Central memory CD8-positive, alpha-beta T cell (primary cell): ENCODE measurements at places on chromosomes 2 and 18.

- no peak for DNase-seq
Measured at GRCh38 chr2:233241803-233242202, 9.7 kb upstream of the ATG16L1 start.

DNA sequence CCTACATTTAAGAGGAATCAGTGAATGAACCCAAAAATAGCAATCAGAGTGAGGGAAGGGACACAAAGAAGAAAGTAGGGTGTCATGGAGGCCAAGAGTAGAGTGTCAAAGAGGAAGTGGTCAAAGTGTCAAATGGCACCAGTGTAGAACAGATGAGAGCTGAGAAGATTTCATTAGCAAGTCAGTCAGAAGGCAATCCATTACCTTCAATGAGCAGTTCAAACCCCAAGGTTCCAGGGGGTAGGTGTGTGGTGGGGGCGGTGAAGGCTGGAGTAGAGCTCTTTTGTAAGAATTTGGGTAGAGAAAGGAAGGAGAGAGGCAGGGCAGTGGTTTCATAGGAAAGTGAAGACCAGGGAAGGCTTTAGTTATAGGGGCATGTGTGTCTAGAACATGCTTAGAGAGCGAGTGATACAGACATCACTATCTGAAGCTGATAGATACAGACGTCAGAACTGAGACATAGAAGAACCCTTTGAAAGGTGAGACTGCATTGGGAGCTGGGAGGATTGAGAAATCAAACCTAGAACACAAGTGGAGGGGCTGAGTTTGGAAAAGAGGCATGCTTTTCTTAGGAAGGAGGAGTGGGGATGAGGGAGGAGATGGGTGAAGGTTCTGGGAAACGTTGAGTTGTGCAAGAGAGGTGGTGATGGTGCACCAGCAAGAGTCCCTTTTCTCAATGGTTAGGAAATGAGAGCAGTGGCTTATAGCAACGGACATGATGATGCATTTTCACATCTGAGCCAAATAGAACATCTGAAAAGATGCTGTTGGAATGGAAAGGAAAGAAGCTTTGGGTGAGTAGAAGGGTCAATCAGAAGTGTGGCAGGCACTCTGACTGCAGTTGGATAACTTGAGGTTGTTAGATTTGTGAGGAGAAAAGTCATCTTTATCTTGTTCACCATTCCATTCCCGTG, 48.9 kb upstream of the IL1RL1 start:
- DNase-seq = no peak

DNA sequence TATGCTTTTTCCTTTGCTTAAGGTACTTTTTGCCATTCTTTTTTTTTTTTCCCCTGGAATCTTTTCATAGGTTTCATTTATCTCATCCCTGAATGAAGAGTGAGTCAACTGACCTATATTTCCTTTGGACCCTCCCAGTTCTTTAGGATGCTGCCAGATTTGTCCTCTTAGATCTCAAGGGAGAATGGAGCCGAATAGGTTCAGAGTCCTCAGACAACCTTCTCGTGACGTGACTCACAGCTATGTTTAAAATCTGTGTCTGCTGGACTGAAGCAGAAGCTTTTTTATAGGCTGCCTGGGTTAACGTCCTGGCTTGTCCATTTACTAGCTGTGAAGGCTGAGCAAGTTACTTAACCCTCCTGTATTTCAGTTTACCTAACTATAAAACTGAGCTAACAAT, 358.6 kb downstream of the DLGAP1 start:
- DNase-seq = no peak

GRCh38 chr2:21317131-21317530, 193.4 kb downstream of the TDRD15 start:
- DNase-seq = no peak

- DNase-seq = no peak
Measured at GRCh38 chr2:122210898-122211856, 455.7 kb downstream of the TSN start.

GRCh38 chr2:168541858-168542257, 85.8 kb downstream of the CERS6 start:
- DNase-seq = no peak

DNA sequence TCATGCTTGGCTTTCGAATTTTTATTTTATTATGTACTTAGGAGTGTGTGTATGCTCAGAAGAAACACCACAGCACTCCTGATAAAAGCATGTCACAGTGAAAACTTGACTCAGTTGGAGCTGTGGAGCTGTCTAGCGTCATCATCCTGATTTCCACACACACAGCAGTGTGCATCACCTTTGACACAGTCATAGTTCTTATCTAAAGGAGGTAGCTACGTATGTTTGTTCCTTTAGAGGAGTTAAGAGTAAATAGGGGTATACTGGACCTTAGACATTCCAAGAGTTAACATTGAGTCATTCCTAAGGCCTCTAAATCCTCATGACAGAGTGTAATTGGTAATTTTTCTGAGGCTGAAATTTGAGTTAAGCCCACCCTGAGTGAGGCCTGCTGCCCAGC, 96.9 kb downstream of the PHLPP1 start:
- DNase-seq = no peak

DNA sequence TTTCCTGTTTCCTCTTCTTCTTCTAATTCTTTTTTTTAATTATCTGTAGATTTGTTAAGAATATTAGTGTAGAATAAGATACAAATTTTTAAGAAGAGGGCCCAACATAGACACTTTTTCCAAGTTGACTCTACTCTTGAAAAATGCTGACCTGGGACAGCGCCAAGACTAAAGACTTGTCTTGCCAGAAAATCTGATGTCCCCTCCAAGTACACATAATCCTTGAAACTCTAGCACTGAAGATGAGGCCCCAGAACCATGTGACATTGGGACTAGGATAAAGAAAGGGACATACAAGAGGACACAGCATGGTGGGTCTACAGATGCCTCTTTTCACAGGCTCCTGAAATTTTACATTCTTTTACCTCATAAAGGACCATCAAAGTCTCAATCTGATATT, 271.6 kb upstream of the SESTD1 start:
- DNase-seq = no peak

DNA sequence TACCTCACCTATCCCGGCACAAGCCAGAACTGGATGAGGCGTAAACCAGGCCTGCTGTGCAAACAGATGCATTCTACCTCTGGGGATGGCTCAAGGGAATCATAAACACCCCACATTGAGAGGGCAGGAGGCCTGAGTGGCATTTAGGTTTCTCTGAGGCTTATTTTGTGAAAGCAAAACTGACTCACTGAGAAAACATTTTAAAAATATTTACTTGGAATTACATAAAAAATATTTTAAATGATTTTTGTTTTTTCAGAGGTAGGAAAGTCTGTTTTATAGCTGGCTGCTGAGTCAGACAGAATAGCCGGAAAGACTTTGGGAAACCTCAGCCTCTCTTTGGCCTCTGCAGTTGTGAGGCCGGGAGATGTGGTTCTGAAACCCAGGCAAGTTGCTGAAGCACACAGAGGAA, 244.1 kb downstream of the NCKAP5 start:
- no peak for DNase-seq

DNA sequence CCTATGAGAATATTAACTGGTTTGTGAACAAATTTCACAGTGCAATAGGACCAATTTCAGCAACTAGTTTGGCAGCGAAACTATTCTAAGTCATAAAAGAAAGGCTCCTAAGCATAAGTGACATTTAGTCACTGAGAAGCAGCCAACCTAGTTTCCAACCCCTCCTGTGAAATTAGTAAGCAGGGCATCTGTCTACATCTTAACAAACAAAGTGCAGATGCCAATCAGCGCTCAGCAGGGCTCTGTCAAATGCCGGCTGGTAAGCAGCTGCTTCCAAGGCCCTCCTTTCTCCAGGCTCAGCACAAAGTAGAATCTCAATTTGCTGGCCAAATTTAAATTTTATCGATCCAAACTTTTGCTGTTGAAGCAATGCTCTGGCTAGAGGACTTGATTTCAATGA, 124.7 kb downstream of the ICOS start:
- DNase-seq = no peak

- DNase-seq = no peak
Measured at GRCh38 chr2:218219934-218220333, 2.9 kb downstream of the ARPC2 start.

DNA sequence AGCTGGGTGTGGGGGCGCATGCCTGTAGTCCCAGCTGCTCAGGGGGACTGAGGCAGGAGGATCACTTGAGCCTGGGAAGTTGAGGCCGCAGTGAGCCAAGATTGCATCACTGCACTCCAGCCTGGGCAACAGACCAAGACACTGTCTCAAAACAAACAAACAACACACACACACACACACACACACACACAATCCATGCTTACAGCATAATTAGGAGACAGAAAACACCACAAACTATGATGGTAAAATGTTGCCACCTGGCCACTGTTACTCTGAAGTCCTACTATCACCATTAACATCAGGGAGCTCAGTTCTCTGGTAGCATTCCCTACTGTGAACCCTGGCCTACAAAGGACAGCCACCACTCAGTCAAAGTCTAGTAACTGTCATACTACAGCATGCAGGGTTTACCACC, 18.3 kb downstream of the DNPEP start:
- no peak for DNase-seq

GRCh38 chr2:241248897-241249296, 60.4 kb downstream of the ANO7 start:
- DNase-seq = no peak

GRCh38 chr2:74414881-74415761, 6.3 kb downstream of the C2orf81 start:
- no peak for DNase-seq

DNA sequence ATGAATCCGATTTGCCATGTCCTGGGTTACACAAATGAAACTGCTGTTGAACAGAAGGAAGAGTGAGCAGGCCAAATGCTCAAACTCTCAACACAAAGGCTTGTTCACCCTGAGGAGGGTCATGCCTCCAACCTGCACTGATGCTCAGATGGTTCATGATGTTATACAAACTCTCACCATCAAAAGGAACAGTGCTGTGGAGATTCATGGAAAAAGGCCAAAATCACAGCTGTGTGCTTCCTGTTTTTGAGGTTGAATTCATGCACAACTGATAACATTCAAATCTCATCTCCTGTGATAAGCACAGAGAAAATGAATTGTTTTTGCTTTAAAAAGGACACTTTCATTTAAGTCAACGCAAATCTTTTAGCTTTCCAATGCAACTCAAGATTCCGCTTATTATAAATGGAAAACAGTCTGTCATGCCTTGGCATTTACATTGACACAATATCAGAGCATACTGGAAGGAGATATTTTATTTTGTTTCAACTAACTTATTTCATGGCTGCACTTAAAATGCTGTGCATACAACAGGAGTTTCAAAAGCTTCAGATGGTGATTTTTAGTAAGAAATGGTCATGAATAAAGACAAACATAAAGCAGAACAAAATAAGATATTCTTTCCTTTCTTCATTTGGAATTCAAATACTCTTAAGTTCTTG, 22.2 kb upstream of the TTN start:
- DNase-seq = no peak

GRCh38 chr2:191539068-191539467, 138.9 kb upstream of the NABP1 start:
- no peak for DNase-seq

- DNase-seq = no peak
Measured at GRCh38 chr2:31271851-31272267, 37.9 kb downstream of the EHD3 start.

DNA sequence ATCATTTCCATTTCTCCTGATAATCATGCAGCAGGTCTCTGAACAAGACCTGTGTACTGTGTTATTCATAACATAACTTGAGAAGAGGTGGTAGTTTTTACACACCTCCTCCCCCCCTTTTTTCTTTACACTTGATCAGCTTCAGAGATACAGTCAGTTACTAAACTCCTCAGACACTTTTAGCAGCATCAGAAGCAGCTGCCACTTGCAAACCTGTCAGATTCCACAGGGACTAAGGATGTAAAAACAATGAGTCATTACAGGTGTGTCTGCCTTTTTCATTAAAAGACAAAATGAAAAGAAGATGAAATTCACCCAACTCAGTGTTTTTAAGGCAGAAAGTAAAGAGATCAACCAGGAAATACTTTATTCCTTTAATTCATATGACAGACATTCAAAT, 254.0 kb downstream of the NRXN1 start:
- DNase-seq = no peak

DNA sequence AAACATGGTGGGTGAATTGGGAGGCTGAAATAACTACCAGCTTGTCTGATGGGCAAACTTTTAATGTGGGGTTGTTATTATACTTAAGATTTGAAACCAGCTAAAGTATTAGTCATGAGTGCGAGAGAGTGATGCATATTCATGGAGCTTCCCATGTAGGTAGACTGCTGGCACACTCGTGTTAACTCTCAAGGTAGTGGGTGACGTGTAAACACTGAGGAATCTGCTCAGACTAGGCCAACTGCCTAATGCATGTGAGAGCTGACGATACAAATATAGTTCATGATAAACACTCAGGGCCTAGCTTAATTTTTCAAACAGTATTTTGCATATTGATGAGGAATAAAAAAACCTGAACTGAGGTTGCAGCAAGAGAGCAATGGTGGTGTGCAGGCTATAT, 1165.7 kb upstream of the PIK3C3 start:
- no peak for DNase-seq

GRCh38 chr2:168874368-168875054, 15.7 kb downstream of the SPC25 start:
- no peak for DNase-seq

- DNase-seq = no peak
Measured at GRCh38 chr18:24831871-24832665, 371.6 kb downstream of the HRH4 start.

DNA sequence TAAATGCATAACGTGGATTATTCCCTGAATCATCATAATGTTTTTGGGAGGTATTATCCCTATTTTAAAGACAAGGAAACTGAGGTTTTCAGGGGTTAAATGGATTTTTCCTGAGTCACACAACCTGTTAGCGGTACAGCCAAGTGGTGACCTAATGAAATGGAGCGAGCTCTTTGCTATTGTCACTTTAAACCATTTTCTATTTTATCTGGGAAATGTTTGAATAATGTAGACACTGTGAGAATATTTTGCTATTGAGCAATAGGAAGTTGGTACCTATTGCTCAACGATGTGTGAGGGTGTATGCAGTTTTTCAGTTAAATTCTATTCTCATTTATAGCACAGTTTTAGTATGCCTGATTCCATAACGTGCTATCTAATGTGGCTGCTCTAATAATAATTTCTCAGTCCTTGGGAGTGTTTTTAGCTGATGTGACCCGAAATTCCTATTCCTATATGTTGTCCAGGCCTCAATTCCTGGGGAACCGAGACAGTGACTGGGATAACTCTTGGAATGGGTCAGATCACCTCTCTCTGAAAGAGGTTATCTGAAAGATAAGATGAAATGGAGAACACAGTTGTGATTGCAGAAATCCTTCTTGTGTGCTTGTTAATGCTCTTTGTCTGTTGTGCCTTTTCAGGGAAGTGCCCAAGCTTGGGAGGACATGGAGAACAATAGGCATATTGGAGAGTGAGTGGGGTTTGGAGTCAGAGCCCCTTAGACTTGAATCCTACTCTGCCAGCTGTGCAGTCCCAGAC, 38.4 kb downstream of the ABCB11 start:
- no peak for DNase-seq

- no peak for DNase-seq
Measured at GRCh38 chr2:130823171-130823885, 13.4 kb upstream of the ARHGEF4 start.
